Sigmoid colon (tissue), 7 donors: ENCODE measurements at places on chromosomes 16 and 17.

- DNase-seq = no peak
Measured at GRCh38 chr17:77543801-77544200, 403.0 kb downstream of the SEC14L1 start.

- DNase-seq = no peak
Measured at GRCh38 chr16:88754912-88755744, 29.9 kb downstream of the PIEZO1 start.

DNA sequence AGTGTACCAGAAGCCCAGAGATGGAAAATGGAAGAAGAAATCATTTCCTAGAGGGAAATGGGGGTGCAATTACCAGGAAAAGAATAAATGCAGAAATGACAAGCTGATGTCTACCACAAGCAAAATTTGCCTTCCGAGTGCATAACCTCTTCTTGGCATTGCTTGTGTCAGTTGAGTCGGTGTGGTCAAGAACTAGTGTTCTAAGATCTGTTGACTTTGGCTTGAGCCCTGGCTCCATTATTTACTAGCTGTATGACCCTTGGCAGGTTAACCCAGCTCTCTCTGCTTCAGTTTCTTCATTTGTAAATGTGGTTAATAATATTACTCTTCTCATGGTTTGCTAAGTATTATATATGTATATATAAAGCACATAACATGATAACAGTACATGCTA, 273.0 kb upstream of the IRX5 start:
- DNase-seq = no peak

DNA sequence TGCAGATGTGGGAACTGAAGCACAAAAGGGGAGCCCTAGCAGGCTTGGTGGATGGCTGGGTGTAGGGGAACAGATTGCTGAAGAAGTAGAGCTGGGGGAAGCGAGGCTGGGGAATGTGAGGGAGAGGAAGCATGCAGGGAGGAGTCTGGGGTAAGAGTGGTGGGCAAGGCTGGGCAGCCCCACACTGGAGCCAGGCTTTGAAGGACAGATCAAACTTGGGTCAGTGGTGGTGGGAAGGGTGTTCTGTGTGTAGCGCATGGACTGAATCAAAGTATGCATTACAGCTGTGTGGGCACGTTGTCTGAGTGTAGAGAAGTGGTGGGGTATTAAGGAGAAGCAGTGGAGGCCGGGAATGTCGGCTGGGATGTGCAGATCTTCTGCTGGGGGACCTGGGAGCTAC, 116.0 kb downstream of the CYLD start:
- DNase-seq = no peak

GRCh38 chr17:35210741-35211140, 16.5 kb upstream of the SLC35G3 start:
- no peak for DNase-seq

- no peak for DNase-seq
Measured at GRCh38 chr17:74921026-74921681, 1.9 kb downstream of the USH1G start.

DNA sequence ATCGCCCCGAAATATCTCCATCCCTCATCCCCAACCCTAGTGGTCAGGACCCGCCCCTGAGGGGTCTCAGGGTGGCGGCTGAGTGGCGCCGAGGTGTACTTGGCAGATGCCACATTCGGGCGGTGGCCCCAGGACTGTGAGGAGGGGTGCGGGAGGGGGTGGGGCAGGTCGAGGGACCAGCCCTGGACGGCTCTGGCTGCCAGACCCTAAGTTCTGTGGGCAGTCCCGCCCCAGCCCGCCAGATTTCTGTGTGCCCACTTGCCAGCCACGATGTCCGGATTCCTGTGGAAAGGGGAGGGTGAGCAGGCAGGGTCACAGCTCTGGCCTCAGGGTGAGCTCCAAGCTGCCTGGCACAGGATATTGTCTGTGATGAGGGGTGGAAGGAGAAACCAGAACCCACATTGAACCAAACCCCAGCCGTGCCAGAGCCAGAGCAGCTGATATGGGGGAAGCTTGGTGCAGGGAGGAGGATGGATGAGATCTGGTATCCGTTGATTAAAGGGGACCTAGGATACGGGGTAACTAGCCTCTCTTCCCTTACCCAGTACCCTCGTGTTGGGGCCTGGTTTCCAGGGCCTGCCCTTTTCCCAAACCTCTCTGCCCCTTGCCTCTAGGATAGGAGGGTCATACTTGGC, 1.1 kb upstream of the CHAD start:
- no peak for DNase-seq

GRCh38 chr16:17457997-17458396, 12.8 kb downstream of the XYLT1 start:
- DNase-seq = no peak

DNA sequence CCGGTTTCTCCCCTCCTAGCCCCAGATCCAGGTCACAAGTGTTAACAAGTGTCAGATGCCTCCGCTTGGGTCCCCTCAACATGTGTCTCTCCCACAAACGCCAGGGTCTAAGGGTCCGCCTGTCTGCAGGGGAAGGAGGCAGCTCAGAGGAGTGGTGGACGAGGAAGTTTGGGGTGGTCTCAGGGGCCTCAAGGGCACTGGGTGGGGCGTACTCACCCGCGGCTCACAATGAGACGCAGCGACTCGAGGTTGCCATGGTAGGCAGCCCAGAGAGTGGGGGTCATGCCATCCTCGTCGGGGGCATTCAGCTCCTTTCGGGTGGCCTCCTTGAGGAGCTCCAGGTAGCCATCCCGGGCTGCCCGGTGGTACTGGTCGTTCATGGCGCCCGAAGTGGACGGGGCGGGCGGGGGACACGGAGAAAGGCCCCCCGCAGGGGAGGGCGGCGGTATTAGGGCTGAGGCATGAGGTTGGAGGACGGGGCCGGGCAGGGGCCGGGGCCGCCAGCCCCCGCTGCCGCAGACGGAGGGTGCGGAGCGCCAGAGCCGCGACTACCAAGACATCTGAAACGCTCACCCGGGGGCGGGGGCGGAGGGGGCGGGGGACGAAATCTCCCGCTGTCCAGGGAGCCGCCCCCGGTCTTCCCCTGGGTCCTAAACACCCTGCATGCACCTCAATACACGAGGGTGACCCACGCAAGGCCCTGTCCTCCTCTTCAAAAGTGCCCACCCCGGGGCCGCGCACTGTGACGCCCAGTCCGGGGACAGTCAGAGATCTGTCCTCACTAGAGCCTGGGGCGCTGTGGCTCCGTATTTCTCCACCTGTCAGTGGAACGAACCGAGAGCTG, at the start of gene USH1G:
TSS of gene USH1G (minus strand) at position 562 of the 844 bp plus-strand sequence. CDS start at position 380, 182 bp downstream.
- no peak for DNase-seq

DNA sequence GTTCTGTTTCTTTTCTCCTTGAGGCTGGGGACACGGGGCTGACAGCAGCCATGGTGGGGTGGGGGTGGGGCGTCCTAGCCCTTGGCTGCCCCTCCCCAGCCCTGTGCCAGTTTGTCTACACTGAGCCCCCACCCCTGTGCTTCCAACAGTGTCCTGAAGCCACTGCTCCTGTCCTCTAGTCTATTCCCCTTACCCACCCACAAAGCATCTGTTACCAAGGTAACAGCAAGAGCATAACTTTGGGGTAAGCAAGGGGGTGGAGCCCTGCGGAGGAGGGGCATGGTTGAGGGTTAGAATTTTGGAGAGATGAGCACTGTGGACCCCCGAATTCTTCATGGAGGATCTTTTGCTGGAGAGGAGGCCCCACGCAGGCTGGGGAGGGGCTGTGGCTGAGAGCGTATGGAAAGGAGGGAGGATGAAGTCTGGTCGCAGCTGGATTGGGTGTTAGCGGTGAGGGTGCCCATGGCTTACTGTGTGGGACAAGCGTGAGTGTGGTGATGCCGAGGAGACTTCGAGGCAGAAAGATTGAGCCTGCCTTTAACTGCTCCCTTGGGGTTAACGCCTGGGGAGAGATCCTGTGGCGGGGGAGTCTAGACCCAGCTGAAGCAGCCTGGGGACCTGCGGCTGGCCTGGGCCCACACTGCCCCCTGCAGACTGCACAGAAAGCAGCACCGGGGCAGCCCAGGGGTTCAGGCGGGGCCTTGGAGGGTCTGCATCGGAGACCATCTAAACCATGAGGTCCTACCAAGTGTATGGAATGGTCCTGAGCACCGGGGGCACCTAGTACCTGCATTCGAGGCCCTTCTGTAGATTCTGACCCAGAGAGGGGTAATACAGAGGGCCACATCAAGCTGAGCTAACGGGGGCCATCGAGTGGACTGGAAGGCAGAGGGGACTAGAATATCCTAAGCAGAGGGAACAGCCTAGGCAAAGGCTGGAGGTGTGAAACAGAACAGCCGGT, 6.1 kb upstream of the STAC2 start:
- peak; percentile 74 for DNase-seq
